ENCODE measurements at places on chromosomes 1 and 21. TPM values are rescaled to one million over a fixed set of nuclear protein-coding genes. Genes with fewer than 3 reads are reported as not detected.
A peak's percentile ranks its signal among the peaks of the same experiment; 100 is the strongest.

GRCh38 chr1:59704716-59705115 is 110.0 kb upstream of the HOOK1 start:
- DNase-seq, result no peak

DNA sequence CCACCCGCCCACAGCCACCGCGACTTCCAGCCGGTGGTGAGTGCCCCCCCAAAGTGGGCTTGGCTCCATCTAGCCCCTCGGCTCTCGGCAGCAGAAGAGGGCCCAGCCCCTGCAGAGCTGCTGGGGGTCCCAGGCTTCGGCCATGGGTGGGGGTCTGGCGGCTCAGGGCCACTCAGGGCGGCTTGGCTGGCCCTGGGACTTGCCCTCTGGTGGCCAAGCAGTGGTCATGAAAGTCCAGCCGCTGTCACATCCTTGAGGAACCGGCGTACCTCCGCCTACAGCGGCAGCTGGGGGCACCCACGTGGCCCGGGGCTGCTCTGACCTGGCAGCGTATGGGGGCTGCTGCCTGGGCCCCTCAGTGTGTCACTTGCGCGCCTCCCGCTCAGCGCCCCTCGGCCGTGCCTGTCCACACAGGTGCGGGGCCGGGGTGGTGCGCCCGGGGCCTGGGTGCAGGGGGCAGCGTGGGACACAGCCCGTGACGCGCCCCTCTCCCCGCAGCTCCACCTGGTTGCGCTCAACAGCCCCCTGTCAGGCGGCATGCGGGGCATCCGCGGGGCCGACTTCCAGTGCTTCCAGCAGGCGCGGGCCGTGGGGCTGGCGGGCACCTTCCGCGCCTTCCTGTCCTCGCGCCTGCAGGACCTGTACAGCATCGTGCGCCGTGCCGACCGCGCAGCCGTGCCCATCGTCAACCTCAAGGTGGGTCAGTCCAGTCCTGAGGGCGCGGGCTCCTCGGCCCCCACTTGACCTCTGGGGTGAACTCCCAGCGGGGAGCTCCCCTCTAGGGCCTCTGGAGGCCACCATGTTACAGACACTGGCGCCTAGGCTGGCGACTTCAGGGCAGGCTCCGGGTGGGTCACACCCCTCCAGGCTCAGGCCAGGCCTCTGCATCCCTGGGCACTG is 32.4 kb downstream of the SLC19A1 start:
- DNase-seq, result peak; percentile 86

- no peak for DNase-seq
Measured at GRCh38 chr1:220487297-220487820, 40.6 kb upstream of the MARK1 start.

- no peak for DNase-seq
Measured at GRCh38 chr1:221778535-221779142, 36.8 kb upstream of the DUSP10 start.

GRCh38 chr1:65470766-65471165 is 50.3 kb downstream of the LEPR start:
- no peak for DNase-seq

- DNase-seq, result peak; percentile 73
Measured at GRCh38 chr1:37483785-37484184, 9.4 kb downstream of the ZC3H12A start.

- DNase-seq, result no peak
Measured at GRCh38 chr1:46455951-46456350, 33.7 kb upstream of the DMBX1 start.

DNA sequence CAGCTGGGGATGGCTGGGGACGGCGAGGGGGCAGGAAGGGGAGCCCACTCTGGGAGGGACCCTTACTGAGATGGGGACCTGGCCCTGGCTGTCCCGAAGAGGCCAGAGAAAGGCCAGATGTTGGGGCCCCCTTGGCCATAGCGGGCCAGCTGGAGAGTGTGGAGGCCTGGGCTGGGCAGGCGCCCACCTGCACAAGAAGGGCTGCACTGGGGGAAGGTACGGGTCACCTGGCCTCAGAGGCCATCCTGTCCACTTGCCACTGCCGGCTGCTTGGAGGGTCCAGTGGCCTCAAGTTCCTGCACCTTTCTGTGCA is 5.0 kb upstream of the PLCH2 start:
- no peak for DNase-seq

DNA sequence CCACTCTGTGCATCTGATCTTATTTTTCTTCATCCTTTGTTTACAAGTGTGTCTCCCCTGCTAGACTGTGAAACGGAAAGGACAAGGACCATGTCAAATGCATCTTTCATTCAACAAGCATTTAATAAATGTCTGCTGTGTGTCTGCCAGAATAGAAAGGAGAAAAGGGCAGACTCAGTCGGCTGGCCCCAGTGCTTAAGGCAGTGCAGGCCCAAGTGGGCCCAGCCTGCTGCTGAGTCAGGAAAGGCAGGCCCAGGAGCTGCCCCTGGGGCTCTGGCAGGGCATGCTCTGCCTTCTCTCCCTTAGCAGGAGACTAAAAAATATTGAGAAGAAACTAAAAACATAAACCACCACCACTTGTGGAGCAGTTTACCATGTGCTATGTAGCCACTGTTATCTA is 38.1 kb downstream of the PLEKHA6 start:
- DNase-seq, result no peak

DNA sequence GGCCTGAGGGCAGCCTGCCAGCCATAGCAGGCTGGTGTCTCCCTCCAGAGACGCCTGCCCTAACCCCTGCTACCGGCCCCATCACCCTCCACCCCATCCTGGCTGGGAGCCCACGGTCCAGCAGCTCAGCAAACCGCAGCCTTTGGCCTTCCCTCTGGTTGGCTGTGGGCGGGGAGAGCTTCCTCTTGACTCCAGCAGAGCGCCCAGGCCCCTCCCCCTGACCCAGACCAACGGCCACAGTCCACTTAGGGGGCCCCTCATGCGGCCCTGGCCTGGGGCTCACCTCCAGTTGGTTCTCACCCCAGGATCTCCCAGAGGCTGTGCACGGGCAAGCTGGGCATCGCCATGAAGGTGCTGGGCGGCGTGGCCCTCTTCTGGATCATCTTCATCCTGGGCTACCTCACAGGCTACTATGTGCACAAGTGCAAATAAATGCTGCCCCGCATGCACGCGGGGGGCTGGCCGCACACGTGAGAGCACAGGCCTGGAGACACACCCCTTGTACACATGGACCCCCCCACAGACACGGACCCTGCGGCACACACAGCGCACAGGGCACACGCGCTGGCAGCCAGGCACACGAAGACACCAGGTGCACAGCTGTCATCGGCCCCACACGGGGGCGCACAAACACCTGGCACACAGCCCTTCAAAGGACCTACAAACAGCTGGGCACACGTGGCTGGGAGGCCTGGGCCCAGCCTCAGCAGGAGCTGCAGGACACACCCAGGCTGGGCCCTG is 3.1 kb downstream of the SMIM1 start:
- DNase-seq, result peak; percentile 57

DNA sequence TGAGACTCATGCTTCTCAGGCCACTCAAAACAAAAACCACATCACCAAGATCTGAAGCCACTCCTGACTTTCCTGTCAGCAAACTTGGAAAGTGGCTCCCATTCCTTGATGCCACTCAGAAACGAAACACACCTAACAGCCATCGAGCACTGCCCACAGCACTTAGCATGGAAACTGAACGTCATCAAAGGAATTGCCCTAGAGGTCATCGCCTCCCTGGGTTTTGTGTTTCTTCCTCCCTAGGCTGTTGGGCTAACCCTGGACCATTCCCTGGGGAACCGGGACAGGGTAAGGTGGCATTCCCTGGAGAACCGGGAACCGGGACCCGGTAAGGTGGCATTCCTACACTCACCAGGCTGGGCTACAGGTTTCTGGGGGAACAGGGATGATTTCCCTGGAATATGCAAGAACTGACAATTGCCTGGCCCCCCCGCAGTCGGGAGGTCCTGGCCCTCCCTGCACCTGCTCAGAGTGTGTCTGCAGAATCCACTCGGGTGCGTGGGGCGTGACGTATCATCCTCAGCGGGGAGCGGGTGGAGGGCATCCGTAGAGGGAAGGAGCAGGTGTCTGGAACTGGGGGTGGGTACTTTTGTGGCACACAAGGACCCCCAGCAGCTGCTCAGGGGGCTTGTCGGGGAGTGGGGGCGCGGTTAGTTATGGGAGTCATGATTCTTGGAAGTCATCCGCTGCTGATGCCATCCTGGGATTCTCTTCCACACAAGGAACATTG is 30.3 kb downstream of the SLC45A1 start:
- no peak for DNase-seq

DNA sequence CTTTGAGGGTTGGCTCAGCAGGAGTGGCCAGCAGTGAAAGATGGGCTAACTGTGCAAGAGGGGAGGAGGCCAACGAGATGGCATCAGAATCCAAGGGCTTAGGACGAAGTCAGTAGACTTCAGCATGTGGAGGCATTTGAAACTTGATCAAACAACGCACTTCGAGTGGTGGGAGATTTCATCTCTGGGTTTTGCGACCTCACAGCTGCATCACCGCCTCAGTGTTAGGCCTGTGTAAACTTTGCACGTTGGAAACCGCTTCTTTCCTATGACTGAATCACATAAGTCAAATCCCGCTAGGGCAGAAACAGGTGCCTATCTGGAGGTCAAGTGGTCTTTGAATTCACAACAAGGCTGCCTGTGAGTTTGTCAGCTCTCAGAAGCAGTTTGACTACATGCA is 17.8 kb downstream of the TFF3 start:
- DNase-seq, result no peak

DNA sequence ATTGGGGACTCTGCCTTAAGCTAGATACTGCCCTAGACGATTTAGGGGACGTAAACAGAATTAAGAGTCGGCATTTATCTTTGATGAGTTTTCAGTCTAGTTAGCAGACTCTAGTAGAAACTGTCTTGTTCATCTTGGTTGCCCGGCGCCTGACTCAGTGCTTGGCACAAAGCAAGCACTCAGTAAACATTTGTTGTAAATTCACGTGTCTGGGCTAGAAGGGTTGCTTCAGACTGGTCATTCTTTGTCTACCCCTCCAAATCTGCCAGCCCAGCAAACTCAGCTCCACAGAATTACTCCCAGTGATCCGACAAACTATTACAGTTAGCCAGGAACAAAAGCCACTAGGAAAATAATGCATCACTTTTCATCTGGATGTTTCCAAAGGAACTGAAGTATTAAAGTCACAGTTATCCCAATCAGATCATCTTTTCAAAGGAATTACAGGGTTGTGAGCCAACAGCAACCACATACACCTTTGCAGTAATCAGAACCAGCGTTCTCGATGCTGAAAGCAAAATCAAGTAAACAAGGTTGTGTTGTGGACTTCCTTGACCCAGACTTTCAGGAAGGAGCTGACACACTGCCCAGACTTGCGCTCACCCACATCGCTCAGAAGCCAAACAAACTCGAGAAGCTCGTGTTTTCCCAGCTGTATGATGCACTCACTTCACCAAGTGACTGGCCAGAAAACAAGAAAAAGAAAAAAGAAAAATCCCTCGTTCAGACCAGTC is 66.5 kb upstream of the GADD45A start:
- DNase-seq, result no peak

- DNase-seq, result no peak
Measured at GRCh38 chr1:7430691-7431090, 340.4 kb upstream of the VAMP3 start.

DNA sequence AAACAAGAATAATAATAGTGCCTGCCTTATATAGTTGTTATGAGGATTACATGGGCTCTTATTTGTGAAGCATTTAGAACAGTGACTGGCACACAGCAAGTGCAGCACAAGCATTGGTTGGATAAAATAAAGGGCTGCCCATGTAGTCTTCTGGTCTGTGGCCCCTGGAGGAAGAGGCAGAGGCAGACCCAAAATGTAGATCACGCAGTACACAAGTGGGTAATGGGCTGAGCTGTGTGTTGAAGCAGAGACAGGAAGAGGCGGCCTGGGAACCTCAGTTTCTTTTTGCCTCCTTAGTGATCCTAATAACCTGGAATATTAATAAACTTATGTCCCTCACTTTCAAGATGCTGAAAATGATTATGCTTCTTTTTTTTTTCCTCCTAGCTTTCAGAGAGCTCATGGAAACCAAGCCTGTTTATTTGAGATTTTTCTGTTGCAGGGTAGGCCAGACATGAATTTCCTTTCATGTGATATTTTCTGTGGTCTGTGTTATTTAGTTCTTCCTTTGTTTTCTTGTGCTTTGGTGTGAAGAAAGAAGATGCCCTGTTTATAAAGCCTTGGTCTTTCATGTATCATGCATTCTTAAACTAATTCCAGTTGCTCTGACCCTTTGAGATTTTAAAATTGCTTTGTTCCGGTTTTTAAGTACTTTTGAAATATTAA is 42.5 kb downstream of the LRRC8D start:
- no peak for DNase-seq

DNA sequence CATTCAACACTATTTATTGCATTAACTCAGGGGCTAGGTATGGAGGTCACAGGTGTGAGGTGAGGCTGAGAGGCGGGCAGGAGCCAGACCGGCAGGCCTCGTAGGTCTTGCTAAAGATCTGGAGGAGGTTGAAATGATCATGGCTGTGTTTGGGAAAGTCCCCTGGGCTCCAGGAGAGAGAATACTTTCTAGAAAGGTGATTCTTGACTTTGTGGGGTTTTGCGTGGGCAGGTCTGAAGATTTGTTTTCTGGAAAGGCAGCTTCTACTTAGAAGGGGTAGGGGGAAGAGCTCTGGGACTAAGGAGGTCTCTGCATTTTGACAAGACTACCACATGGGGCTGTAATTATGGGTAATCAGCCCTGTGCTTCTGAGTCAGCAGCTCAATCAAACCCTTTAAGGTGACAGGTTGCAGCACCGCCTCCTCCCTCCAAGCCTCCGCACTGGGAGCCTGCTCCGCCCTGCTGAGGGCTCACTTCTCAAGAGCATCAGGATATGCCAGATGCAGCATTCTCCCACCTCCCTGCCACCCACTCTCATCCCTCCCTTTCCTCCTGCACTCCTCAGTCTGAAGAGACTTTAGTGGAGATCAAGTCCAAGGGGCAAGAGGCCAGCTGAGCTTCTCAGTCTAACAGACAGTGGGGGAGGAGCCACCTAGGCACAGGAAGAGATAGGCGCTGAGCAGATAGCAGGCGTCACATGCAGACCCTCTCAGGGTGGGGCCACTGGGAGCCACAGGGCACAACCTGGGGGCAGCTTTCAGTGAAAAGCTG is 30.5 kb downstream of the SLC30A1 start:
- no peak for DNase-seq

DNA sequence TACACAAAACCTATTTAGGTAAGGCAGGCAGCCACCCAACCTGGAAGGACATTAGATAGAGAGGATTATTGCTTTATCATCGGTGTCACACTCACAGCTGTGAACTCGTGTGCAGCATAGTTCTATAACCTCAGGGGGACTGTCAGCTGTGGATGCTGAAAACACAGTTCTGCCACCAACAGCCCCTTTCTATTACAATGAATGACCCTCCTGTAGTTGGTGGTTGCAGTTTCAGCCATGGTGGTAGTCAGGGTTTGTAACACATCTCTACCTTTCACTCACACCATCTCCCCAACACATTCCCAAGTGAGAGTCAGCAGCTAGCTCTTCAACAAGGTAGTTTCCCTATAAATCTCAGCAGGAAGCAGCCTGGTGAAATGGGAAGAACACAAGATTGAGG is 136.8 kb downstream of the ZC3H11B start:
- no peak for DNase-seq

GRCh38 chr1:183632964-183633363 is 2.6 kb downstream of the ARPC5 start:
- DNase-seq, result no peak

The CYP4A11 gene
- not detected for total RNA-seq

The TBX15 gene
- total RNA-seq, result 1.2 TPM

The TGFB2 gene
- 10.8 TPM for total RNA-seq

The CLCA4 gene
- not detected for total RNA-seq

The CFAP141 gene
- total RNA-seq, result 5.9 TPM

The BTBD19 gene
- 5.1 TPM for total RNA-seq

The OLIG2 gene
- total RNA-seq, result not detected

The PLXNA2 gene
- 106 TPM for total RNA-seq

The CD1D gene
- total RNA-seq, result 2.9 TPM

The INSRR gene
- not detected for total RNA-seq

The SYTL1 gene
- 49.2 TPM for total RNA-seq

The NMNAT2 gene
- not detected for total RNA-seq

The MYOM3 gene
- not detected for total RNA-seq

The OR2L13 gene
- not detected for total RNA-seq

The VWA5B1 gene
- total RNA-seq, result not detected

All from upper lobe of left lung (tissue), 6 donors.